ENCODE measurements at places on chromosomes 2 and 18.

GRCh38 chr2:100228415-100228814 lies 86.0 kb upstream of the AFF3 start:
- no peak for DNase-seq
- H3K27ac ChIP-seq, result no peak overlapping the region
- no peaks in the 10 kb centered on the region for H3K4me1 ChIP-seq
- no peaks in the 10 kb centered on the region for H3K36me3 ChIP-seq
- H3K4me3 ChIP-seq, result no peak overlapping the region
- H3K27me3 ChIP-seq, result no peaks in the 10 kb centered on the region

- peaks cover 10% of the 10 kb centered on the region for H3K36me3 ChIP-seq
- no peak overlapping the region for H3K4me3 ChIP-seq
- DNase-seq, result no peak
- no peak overlapping the region for H3K27ac ChIP-seq
These were observed 72.2 kb upstream of the MFF start for GRCh38 chr2:227252831-227253230.

GRCh38 chr2:150280231-150280630 lies 207.2 kb downstream of the RND3 start:
- H3K27ac ChIP-seq, result peak overlapping the region; percentile 1
- no peaks in the 10 kb centered on the region for H3K36me3 ChIP-seq
- no peaks in the 10 kb centered on the region for H3K27me3 ChIP-seq
- H3K4me1 ChIP-seq, result peaks cover 15% of the 10 kb centered on the region

DNA sequence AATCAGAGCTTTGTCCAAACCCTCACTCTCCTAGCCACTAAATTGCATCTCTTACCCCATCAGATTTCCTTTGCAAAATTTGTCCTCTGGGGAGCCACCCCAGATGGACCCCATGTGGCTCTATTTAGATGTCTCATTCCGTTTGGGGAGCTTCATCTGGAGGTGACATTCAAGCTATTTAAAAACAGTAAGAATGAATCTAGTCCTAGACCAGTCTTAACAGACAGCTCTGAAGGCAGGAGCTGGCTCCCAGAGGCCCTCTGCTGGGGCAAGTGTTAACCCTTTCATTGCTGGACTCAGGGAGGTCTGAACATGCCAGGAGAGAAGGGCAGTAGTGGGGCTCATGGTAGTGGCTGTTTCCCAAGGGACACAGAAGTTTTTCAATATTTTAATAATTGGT lies 59.2 kb downstream of the RPL37A start:
- H3K27me3 ChIP-seq, result no peaks in the 10 kb centered on the region
- H3K4me3 ChIP-seq, result no peak overlapping the region
- H3K4me1 ChIP-seq, result peaks cover 33% of the 10 kb centered on the region
- H3K27ac ChIP-seq, result no peak overlapping the region

DNA sequence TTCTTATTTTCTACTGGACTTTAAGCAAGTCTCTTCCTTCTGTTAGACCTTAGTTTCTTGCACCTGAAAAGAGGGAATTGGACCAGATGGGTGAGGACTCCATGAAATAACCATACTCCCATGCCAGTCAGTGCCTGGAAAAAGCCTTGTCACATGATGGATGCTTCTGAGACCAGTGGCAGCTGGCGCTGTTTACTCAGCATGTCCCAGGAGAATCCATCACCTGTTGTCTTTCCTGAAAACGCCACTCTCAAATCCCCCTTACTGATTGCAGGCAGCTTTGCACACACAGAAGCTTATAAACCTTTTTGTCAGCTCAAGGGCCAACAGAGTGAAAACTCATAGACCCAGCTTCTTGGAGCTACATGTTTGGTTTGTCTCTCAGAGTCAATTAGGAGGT lies 117.6 kb downstream of the POLE4 start:
- H3K27me3 ChIP-seq, result no peaks in the 10 kb centered on the region
- no peak for DNase-seq
- H3K36me3 ChIP-seq, result no peaks in the 10 kb centered on the region
- H3K27ac ChIP-seq, result no peak overlapping the region
- no peaks in the 10 kb centered on the region for H3K4me1 ChIP-seq
- H3K4me3 ChIP-seq, result no peak overlapping the region

- peaks cover 23% of the 10 kb centered on the region for H3K4me1 ChIP-seq
- no peaks in the 10 kb centered on the region for H3K27me3 ChIP-seq
- H3K27ac ChIP-seq, result no peak overlapping the region
- no peak overlapping the region for H3K4me3 ChIP-seq
- DNase-seq, result no peak
These were observed 54.0 kb downstream of the EMILIN2 start for GRCh38 chr18:2900684-2901422.

- H3K4me1 ChIP-seq, result peaks cover 46% of the 10 kb centered on the region
- H3K4me3 ChIP-seq, result no peak overlapping the region
- H3K27me3 ChIP-seq, result no peaks in the 10 kb centered on the region
- peaks cover 12% of the 10 kb centered on the region for H3K36me3 ChIP-seq
- DNase-seq, result no peak
These were observed 53.0 kb downstream of the EPAS1 start for GRCh38 chr2:46350029-46350689.

DNA sequence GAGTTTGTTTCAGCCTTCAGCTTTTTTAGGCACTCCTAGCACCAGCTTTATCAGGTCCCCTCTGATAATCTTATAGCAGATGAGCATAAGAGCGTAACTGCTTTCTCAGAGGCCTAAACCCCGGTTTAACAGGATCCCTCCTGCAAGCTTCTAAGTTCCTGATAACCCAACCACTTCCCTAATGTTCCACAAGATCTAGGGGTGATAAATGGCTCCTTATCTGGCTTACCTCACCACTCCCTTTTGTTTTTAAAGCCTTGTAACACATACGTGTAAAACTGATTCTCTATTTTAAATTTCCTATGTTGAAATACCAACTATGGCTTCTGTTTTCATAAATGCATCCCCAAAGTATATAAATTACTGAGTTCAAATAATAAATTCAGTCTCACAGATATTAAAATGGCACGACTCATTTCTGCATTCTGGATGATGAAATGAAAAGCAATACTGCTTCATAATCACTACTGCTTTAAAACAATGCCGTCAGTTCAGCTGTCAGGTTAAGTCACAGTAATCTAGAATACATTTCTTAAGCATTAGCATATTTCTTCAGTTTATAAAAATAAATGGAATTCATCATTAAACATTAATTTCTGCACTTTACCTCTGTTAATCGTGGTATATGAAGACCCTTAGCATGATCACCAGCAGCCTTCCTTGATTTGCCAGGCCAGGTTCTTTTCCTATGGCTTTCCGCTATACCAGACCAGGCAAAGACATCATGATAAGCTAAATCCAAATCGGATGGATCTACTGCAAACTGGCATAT lies 126.3 kb downstream of the C2orf74 start:
- no peaks in the 10 kb centered on the region for H3K4me1 ChIP-seq
- H3K4me3 ChIP-seq, result no peak overlapping the region
- no peaks in the 10 kb centered on the region for H3K27me3 ChIP-seq
- no peak for DNase-seq
- H3K27ac ChIP-seq, result no peak overlapping the region

DNA sequence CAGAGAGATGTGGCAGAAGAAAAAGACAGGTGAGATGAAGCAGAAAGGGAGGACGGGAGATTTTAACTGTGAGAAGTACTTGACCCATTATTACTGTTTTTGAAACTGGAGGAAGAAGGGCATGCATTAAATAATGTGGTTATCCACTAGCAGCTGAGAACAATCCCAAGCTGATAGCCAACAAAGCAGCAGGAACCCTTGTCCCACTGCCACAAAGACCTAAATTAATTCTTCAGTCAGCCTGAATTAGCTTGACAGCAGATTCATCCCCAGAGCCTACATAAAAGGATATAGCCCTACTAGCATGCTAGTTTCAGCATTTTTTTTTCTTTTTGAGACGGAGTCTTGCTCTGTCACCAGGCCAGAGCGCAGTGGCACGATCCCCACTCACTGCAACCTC lies 19.5 kb upstream of the REG3A start:
- no peak overlapping the region for H3K4me3 ChIP-seq
- no peak overlapping the region for H3K27ac ChIP-seq
- H3K27me3 ChIP-seq, result no peaks in the 10 kb centered on the region
- no peaks in the 10 kb centered on the region for H3K36me3 ChIP-seq
- DNase-seq, result no peak

- no peak overlapping the region for H3K4me3 ChIP-seq
- no peaks in the 10 kb centered on the region for H3K36me3 ChIP-seq
- no peak overlapping the region for H3K27ac ChIP-seq
- H3K4me1 ChIP-seq, result peaks cover 12% of the 10 kb centered on the region
These were observed 194.5 kb upstream of the SPOPL start for GRCh38 chr2:138307099-138307498.

DNA sequence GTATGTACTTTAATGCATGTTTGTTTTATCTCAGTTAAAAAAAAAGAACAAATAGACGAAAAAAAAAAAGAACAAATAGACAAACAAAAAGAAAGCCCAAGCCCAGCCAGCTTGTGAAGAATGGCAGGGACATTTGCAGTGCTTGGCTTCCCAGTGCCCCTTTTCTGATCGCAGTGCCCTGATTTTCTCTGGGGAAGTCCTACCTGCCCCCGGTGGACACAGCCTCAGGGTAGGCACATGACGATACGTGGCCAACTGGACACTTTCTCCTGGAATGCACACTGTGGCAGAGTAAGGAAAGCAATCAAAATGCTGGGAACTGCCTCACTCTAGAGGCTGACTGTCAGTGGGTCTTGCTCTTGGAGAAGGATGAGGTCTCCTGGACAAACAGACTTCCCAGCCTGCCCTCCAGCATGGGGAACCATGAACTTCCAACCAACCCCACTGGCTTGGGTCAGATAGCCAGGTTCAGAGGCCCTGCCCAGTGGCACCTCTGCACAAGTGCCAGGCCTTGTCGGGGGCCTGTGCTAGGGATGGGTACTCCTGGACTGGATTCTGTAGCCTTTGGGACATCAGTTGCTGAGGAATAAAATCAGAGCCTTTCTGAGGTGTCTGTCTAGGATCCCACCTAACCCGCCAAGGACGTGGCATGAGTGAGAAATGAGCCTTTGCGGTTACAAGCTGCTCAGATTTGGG lies 76.7 kb downstream of the INHBB start:
- H3K27me3 ChIP-seq, result no peaks in the 10 kb centered on the region
- H3K4me1 ChIP-seq, result no peaks in the 10 kb centered on the region
- no peaks in the 10 kb centered on the region for H3K36me3 ChIP-seq
- no peak overlapping the region for H3K27ac ChIP-seq
- no peak overlapping the region for H3K4me3 ChIP-seq

- H3K36me3 ChIP-seq, result peaks cover 5% of the 10 kb centered on the region
- H3K4me3 ChIP-seq, result no peak overlapping the region
- H3K27ac ChIP-seq, result no peak overlapping the region
- peaks cover 9% of the 10 kb centered on the region for H3K4me1 ChIP-seq
- H3K27me3 ChIP-seq, result no peaks in the 10 kb centered on the region
These were observed 16.4 kb downstream of the LRRFIP1 start for GRCh38 chr2:237643582-237644380.

DNA sequence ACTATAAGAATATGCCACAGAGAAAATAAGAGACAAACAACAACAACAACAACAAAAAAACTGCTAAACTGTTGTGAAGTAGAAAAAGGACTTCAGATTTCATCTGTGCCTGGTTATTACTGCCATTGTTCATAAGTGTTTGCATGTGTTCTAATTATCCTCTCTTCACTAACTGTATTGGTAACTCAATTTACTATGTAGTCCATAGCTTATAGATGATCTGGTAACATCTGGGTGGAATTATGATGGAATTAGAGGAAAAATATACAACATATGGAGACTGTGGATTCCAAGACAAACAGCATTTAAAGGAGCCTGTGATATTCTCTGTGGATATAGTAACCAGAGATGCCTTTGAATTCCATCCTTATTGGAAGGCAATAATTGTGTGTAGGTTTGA lies 1891.5 kb upstream of the PIK3C3 start:
- no peaks in the 10 kb centered on the region for H3K27me3 ChIP-seq
- DNase-seq, result no peak

DNA sequence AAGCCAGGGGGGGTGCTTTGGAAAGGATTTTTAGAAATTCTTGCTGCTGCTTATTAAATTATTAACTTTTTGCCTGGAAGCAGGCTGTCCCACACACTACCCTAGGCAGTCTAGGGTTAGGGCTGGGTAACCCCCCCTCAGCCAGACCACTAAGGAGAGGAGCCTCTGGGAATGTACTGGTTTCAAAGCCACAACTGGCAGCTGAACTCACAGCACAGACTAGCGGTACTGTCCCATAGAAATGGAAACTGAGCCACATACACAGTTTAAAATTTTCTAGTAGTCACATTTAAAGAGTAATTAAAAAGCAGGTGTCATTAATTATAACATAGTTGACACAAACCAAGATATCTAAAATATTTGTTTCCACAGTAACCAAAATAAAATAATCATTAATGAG lies 50.1 kb downstream of the SPRED2 start:
- no peaks in the 10 kb centered on the region for H3K36me3 ChIP-seq
- no peaks in the 10 kb centered on the region for H3K27me3 ChIP-seq
- no peak overlapping the region for H3K27ac ChIP-seq
- H3K4me3 ChIP-seq, result peak overlapping the region; percentile 55

GRCh38 chr2:179036353-179036905 lies 13.5 kb downstream of the CCDC141 start:
- no peaks in the 10 kb centered on the region for H3K27me3 ChIP-seq
- no peaks in the 10 kb centered on the region for H3K4me1 ChIP-seq
- H3K4me3 ChIP-seq, result no peak overlapping the region

- H3K27me3 ChIP-seq, result no peaks in the 10 kb centered on the region
- no peaks in the 10 kb centered on the region for H3K36me3 ChIP-seq
- no peak for DNase-seq
- H3K4me1 ChIP-seq, result no peaks in the 10 kb centered on the region
These were observed 25.7 kb downstream of the TMEM177 start for GRCh38 chr2:119704670-119705120.

DNA sequence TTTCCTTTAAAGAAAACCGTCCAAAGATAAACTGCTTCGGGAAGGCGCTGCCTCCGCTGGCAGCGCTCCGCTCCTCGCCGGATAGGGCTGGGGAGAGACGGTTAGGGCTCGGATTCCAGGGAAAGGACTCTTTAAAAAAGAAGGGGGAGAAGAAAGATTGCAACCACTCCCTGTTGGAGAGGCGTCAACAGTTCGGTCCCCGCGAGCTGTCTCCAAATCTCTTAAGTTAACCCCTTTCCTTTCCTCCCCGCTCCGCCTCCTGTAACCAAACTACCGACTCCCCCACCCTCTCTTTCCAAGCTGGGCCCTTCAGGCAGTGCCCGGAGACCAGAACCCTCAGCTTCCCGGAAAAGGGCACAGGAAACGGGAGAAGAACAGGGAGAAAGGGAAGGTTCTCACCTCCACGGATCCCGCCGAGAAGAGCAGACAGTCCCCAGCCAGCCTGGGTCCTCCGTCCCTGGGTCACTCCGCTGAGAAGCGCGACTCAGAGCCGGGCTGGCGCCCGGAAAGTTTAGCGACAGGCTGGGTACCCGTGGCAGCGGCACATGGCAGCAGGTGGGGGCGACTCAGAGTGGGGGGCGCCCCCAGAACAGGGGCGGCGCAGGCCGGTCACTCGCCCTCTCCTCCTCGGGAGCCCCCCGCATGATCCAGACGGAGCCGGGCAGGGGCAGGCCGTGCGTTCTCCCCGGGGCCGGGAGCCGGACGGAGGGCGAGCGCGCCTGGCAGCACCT lies 675 bp downstream of the FZD5 start:
- no peak for DNase-seq
- peak overlapping the region; percentile 68 for H3K27ac ChIP-seq
- no peaks in the 10 kb centered on the region for H3K27me3 ChIP-seq
- H3K4me1 ChIP-seq, result peaks cover 22% of the 10 kb centered on the region
- H3K4me3 ChIP-seq, result peak overlapping the region; percentile 93

All from thoracic aorta (tissue), 2 donors.